ENCODE measurements at places on chromosomes 1 and 21.

DNA sequence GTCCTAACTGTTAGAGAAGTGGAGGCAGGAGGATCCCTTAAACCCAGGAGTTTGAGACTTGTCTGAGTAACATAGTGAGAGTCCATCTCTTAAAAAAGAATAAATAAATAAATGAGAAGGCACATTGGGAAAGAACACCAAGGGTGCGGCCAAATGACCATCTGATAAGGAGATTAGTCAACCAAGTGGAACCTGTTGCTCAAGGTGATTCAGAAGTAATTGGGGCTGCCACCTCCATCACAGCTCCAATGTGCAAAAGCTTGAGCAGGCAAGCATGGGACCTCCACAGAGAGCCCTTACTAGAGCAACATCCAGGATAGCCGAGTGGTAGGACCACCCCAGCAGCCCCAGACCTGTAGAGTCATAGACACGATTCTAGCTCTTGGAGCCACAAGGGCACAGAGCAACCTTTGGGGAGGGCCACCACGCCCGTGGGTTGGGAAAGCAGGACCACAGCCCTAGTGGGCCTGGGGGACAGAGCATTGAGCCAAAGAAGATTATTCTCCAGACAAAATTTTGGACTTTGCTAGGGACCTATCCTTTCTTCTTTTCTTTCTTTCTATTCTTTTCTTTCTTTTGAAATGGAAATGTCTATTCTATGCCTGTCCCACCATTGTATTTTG, 40.9 kb downstream of the KCNK1 start:
- no peak for DNase-seq

DNA sequence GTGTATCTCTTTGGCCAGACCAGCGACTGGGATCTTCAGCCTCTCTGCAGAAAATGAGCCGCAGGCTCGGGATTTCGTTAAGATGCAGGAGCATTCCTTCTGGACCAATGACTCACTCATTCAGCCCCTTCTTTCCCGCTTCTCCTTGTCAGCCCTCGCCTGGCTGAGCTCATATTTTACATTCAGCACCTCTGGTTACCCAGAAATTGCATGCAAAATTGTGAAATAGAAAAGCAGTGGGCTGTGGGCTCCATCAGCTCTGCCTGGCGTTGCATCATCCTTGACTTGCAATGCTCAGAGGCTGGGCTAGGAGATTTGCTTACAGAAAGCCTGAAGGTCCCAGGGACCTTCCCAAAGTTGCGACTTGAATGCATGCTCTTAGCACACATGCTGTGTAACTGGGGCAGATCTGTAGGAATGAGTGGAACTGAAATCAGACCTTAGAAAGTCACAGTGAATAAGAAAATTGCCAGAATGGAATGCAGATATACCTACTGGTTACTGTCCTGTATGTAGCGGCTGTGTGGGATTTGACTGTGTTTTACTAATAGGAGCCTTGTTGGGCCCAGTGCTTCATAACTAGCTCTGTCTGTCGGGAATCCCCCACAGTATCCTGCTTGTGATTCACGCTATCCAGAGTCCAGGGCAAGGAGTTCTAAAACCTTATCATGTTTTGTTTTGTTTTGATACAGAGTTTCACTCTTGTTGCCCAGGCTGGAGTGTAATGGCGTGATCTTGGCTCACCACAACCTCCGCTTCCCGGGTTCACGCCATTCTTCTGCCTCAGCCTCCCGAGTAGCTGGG, 444.8 kb downstream of the KIF26B start:
- DNase-seq, result no peak

- no peak for DNase-seq
These were observed 203.4 kb downstream of the HS2ST1 start for GRCh38 chr1:87117761-87118368.

- no peak for DNase-seq
These were observed 10.6 kb upstream of the RGS18 start for GRCh38 chr1:192147696-192148095.

GRCh38 chr21:41428311-41428710, 2.3 kb downstream of the MX1 start:
- DNase-seq, result no peak

- DNase-seq, result no peak
These were observed 29.4 kb upstream of the POU3F1 start for GRCh38 chr1:38076038-38076437.

DNA sequence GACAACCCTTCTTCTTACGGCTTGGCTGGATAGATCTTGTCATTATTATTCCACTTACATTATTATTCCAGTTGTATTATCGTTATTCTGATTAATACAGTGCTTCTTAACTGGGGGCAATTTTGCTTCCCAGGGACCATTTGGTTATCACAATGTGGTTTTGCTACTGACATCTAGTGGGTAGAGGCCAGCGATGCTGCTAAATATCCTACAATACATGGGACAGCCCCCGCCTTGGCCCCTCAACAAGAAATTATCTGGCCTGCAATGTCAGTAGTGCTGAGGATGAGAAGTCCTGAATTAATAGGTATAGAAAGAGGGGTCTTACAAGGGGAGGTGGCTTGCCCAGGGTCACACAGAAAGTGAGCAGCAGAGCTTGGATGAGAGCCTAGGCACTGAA, 105.6 kb downstream of the PTPRU start:
- no peak for DNase-seq

DNA sequence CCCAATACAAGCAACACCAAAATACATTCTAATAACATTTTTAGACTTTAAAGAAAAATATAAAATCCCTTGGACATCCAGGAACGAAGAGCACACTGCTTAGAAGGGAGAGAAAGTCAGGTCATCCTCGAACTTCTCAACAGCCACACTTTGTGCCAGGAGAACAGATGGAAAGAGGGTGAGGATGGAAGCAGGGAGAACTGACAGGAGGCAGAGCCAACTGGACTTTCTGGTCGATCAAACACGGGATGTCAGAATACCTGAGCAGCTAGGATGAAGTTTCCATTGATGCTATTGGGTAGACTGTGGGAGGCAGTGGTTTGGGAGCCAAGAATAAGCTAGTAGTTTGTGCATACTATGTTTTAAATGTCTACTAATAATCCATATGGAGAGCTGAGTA, 111.4 kb downstream of the TOMM20 start:
- no peak for DNase-seq

GRCh38 chr1:155976062-155976912, 2.1 kb downstream of the ARHGEF2 start:
- no peak for DNase-seq

DNA sequence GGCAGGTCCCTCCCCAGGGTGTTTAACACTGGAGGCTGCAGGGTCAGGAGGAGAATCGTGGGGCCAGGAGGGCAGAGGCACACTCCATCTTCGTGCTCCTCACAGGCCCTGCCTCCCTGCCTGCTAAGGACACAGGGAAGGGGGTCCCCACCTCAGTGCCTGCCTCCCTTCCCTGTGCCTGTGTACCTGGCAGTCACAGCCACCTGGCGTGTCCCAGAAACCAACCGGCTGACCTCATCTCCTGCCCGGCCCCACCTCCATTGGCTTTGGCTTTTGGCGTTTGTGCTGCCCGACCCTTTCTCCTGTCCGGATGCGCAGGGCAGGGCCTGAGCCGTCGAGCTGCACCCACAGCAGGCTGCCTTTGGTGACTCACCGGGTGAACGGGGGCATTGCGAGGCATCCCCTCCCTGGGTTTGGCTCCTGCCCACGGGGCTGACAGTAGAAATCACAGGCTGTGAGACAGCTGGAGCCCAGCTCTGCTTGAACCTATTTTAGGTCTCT, 623 bp upstream of the BGLAP start:
- DNase-seq, result no peak

DNA sequence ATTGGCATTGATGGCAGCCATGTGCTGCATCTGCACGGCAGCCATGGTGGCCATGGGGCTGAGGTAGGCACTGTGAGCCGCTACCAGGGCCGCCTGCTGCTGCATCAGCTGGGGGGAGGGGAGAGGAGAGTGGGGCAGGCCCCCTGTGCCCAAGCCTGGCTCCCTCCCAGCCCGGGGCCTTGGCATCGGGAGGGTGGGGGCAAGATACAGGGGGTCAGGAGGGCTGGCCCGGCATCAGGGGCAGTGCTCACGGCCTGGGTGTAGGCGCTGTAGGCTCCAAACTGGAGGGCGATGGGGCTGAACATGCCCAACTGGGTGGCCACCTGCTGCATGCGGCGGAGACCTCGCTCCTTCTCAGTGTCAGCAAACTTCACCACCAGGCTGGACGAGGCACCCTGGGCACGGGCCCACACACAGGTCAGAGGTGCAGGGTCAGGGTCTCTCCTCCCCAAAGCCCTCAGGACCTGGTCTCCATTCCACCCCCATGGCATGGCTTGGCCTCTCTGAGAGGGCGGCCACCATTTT, 9.0 kb downstream of the CELF3 start:
- DNase-seq, result no peak

DNA sequence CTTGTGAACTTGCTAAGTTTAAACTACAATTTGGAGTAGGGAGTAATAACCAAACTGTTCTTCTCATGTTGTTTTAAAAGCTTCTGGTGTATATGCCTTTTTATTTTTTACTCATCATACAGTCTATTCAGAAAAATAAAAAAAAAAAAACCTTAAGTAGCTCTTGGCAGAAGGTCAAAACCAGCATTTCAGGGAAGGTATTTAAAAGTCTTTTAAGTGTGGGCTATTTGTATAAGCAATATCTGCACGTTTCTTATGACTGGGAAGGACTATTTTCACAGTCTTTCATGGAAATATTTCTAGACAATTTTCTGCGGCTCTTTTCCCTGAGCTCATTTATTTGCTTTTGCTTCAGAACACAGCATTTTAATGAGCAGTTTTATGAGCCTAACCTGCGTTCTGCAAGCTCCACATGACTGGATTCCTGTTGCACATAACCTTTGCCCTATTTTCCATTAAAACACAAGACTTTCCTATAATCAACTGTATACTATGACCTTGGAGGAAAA, 60.9 kb upstream of the C1orf105 start:
- no peak for DNase-seq

DNA sequence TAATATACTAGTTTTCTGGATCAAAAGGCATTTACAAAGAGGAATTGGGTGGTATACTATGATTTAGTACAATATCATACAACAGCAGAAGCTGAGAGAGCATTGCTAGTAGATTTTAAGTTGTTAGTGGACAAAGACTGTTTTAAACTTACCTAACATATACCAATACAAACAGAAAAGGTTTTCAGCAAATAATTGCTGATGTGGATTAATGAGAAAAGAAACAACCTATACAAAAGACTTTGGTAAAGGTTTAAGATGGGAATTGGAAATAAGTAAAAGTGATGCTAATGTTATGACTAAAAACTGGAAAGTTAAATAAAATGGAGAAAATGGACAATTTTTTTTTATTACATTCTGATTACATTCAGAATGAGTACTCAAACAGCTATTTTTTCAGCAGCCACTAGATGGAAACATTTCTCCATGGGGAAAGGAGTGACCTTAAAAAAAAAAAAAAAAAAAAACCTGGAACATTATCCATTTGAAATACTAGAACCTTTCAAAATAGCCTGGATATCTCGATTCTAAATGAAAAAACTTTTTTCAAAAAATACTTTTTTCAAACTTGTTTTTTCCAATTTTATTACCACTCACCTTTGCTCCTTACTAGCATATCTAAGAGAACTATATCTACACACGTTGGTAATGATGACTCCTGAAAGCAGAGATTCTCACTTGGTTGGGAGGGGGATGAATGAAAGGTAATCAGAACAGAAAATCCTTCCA, 55.4 kb downstream of the EPRS1 start:
- DNase-seq, result no peak

GRCh38 chr1:91776068-91776794, 109.7 kb downstream of the TGFBR3 start:
- no peak for DNase-seq

DNA sequence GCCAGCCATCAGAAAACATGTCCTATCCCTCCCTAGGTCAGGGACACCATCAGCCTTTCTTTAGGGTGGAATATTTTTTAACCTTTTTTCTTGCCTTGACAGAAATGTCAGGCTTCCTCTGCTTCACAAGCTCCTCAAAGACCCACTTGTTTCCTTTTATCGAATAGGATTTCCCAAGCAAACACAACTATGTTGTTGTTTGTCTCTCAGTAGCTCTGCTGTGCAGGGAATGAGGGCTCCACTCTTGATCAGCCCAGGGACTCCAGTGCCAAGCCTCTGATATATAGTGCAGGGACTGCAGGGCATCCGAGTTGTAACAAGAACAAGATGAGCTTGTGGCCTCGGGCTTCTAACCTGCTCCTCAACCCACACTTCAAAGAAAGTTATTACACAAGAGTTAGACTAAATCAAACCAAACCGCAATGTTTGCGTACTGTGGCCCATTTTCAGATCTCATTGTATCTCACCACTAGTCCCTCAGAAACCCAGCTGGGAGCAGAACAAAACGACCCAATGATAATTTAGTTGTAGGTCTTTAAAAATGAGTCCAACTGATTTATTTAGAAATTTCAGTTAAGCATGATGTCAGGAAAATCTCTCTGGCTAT, 108.1 kb downstream of the ATG4C start:
- no peak for DNase-seq

GRCh38 chr21:29072873-29073221, 601 bp downstream of the CCT8 start:
- no peak for DNase-seq

- DNase-seq, result no peak
These were observed 81.6 kb upstream of the AK4 start for GRCh38 chr1:65066419-65066765.

DNA sequence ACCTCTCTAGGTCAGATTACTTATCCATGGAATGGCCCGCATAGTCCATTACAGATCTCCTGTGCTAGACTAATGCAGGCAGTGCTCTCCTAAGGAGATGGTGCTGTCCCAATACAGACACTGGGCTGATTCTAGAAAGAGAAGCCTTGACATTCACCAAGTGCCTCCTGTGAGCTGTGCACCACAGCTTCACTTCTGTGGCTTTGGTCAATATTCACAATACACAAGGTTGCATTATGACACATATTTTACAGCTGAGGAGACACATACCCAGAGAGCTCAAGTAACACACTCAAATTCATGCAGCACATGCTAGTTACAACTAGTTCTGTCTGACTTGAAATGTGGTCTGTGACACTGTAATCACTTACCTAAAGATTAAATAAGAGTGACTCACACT, 59.4 kb upstream of the LRRC8B start:
- DNase-seq, result no peak

DNA sequence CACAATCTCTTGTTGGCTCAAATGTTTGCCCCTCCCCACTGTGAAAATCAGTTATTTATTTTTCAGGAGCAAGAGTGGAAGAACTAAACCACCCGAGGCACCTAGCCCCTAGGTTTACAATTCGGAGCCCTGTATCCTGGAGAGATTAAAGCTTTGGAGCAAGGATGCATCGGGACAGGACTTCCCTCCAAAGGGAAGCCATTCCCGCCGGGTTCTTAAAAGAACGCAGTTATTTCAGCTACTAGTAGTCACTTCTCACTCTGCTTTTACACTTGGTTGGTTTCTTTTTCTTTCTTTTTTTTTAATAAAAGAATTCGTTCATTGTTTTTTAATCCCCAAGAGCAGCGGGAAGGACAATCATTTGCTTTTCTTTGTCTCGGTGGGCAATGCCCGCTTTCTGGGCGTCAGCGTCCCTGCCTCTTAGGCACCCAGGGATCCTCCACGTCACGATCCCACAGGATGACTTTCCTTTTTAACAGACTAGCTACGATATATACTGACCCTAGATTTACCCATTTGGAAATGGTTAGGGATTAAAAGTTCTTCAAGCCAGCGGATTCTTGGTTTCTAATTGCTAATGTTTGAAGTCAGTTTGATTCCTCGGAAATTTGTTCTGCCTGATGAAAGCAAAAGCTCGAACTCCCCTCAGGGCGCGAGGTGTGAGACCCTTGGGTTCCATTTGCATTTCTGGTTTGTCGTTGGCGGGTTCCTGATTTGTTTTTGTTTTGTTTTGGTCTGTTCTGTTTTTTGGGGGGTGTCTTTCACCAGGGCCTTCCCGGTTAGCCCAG, 9.0 kb downstream of the TBX15 start:
- DNase-seq, result no peak

Measured in activated B cell treated with CpG ODN at 0.5 μM for 24 hours (primary cell).